ENCODE measurements at places on chromosomes 11 and 22. TPM values are rescaled to one million over a fixed set of nuclear protein-coding genes. Genes with fewer than 3 reads are reported as not detected.

The MMP8 gene
- 0.10 TPM for total RNA-seq

The STK33 gene
- total RNA-seq: 1.2 TPM

The NRIP3 gene
- total RNA-seq: 11.5 TPM

The MAPK12 gene
- 0.73 TPM for total RNA-seq

The HEPN1 gene
- not detected for total RNA-seq

The TBX10 gene
- total RNA-seq: not detected

The SAA1 gene
- not detected for total RNA-seq

The CD3D gene
- total RNA-seq: 122 TPM

The MS4A12 gene
- not detected for total RNA-seq

The SMIM35 gene
- 0.21 TPM for total RNA-seq

The APOA4 gene
- total RNA-seq: not detected

The GPHA2 gene
- not detected for total RNA-seq

The OLFML1 gene
- total RNA-seq: not detected

The ELF5 gene
- total RNA-seq: not detected

The BLID gene
- not detected for total RNA-seq

The OR2AG2 gene
- total RNA-seq: 0.10 TPM

The STT3A gene
- 28.2 TPM for total RNA-seq

The MN1 gene
- 4.5 TPM for total RNA-seq

The ASCL2 gene
- 2.3 TPM for total RNA-seq

The ESAM gene
- 9.4 TPM for total RNA-seq

The TRIM29 gene
- total RNA-seq: not detected

The OR52H1 gene
- total RNA-seq: 0.63 TPM

The MS4A15 gene
- not detected for total RNA-seq

The SMCO4 gene
- 3.3 TPM for total RNA-seq

The GLYAT gene
- not detected for total RNA-seq

The MMP20 gene
- 0.10 TPM for total RNA-seq

The UBXN1 gene
- total RNA-seq: 136 TPM

The ANO1 gene
- not detected for total RNA-seq

The KLHL22 gene
- total RNA-seq: 23.6 TPM

The FOLR3 gene
- 1.3 TPM for total RNA-seq

The P4HA3 gene
- total RNA-seq: 0.10 TPM

The ART1 gene
- total RNA-seq: not detected

The ACR gene
- not detected for total RNA-seq

The TSPO gene
- 217 TPM for total RNA-seq

The GRM5 gene
- total RNA-seq: not detected

The SLC22A12 gene
- total RNA-seq: not detected

The KRTAP5-9 gene
- total RNA-seq: not detected

The SEC14L6 gene
- not detected for total RNA-seq

The PATE2 gene
- not detected for total RNA-seq

The CNTF gene
- 7.8 TPM for total RNA-seq

The C11orf87 gene
- not detected for total RNA-seq

The PRODH gene
- total RNA-seq: not detected

The DERL3 gene
- total RNA-seq: 1.7 TPM

The HIC2 gene
- total RNA-seq: 8.5 TPM

The APOL1 gene
- total RNA-seq: 2.7 TPM

The SLC22A6 gene
- not detected for total RNA-seq

The SCGB1D2 gene
- total RNA-seq: not detected

The TRIM66 gene
- total RNA-seq: 5.6 TPM

The TCP11L1 gene
- total RNA-seq: 9.2 TPM
